ENCODE measurements at places on chromosomes 12 and 14.
A peak's percentile ranks its signal among the peaks of the same experiment; 100 is the strongest.

GRCh38 chr14:62209287-62209899 lies 447.2 kb downstream of the SNAPC1 start:
- DNase-seq: no peak

DNA sequence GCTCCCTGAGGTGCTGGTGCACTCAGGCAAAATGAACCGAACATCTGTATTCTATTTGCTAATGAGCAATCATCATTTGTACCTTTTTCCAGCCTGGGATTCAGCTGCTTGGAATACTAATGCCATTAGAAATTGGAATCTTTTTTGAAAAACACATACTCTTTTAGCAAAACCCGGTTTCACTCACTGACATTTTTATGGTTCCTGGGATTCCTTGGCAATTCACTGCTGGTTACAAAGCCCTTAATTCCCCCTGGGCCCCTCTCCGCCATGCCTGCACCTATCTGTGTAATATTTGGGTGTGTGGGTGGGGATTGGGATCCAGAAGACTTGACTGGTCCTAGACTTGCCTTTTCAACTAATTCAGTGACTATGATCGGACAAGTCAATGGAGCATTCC lies 199.1 kb downstream of the FOXN3 start:
- no peak for DNase-seq

GRCh38 chr14:83294941-83295340 lies 1761.3 kb upstream of the SEL1L start:
- no peak for DNase-seq

DNA sequence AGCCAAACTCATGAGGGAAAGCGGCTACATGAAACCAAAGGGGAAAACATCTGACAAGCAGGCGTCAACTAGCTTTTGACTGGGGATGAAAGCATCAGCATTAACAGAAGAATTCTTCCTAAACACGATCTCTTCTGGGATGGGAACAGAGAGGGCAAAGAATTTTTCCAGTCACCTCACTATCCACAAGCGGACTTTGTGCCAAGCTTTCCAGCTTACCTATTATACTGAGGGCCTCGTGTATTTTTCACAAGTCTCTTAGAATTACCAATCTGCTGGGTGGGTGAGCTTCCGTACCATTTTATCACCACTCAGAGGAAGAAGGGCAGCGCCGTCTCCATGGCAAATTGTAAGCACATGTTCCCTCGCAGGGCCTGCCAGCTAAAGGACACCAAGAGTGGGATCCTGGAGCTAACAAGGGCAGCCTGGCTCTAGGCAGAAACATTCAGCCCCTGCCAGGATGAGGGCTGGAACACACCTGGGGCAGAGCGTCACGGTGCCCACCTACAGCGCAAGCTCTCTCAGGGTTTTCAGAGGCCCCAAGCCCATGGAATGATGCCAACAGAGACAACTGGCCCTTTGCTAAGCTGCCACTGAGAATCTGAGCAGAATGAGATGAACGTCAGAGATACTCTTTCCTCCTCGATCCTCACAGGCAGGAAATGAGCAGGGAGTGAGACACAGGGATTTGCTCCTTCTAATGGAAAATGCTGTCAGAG lies 74.6 kb downstream of the CHGA start:
- DNase-seq: no peak

DNA sequence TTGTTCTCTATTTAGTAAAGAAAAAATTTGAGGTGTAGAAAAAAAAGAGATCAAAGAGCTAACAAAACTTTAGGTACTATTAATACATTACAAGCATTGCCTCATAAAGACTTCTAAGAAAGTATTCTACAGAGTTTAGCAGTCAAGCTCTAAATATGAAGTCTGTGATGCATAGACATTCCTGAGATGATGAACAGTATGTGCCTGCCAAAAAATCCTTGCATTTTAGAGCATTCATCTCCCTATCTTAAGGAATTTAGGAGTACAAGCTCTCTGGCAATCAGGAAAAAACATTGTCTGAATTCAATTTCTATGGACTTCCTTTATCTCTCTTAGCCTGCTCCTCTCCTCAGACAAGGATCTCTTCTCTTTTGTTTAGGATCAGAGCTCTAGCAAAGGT lies 202.6 kb upstream of the LRFN5 start:
- DNase-seq: no peak

- no peak for DNase-seq
Measured at GRCh38 chr12:57738661-57739237, at the start of gene AGAP2. AGAP2 (minus strand) TSS chr12:57738742; CDS start chr12:57738246, 496 bp downstream.

DNA sequence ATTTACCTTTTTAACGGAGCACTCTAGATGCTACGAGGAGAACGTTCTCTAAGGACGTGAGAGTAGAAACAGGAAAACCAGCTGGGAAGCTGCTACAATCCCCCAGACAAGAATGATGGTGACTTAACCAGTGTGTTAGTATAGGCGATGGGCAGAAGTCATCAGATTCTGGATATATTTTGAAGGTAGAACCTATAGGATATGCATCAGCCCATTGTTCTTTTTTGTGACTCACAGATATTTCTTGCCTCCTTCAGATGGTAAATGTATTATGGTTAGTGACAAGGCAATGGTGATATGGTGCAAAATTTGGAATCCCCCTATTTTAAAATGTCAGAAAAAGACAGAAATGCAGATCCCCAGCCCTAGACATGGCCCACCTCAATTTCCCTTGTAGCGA lies 258.2 kb downstream of the PHLDA1 start:
- DNase-seq: no peak

DNA sequence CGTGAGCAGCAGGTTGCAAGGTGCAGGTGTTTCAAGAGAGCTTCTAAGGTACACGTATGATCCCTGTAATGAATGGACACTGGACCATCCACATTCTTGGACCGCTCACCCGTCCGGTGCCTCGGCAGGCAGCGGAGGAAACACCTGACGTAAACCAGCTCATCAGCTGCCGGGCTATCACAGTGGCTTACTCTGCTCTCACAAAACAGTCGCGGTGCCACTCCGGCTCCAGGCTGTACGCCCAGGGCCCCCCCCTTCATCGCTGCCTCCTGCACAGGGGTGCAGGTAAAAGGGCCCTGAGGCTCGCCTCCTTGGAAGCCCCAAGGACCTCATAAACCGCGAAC lies 436 bp downstream of the VPS33A start:
- DNase-seq: peak; percentile 27

- no peak for DNase-seq
Measured at GRCh38 chr12:71748081-71748850, 6.4 kb upstream of the RAB21 start.

GRCh38 chr14:73741876-73742519 lies 27.8 kb upstream of the PNMA1 start:
- no peak for DNase-seq

- no peak for DNase-seq
Measured at GRCh38 chr14:87899228-87899627, 93.8 kb downstream of the GALC start.

- peak; percentile 63 for DNase-seq
Measured at GRCh38 chr12:122860040-122860853, 25.0 kb downstream of the HIP1R start.

DNA sequence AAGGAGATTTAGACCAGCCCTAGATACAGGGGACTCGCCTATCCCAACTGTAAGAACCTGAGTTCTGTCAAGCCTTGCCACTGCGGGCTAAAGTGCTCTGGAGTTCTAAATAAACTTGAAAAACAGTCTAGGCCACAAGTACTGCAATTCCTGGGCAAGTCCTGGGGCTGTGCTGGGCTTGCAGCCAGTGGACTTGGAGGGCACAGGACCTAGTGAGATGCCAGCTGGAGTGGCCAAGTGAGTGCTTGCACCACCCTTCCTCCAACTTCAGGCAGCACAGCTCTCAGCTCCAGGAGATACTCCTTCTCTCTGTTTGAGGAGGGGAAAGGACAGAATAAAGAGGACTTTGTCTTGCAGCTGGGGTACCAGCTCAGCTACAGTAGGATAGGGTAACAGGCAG lies 307.6 kb upstream of the FBXO33 start:
- no peak for DNase-seq

- no peak for DNase-seq
Measured at GRCh38 chr14:65993996-65994395, 492.2 kb upstream of the CCDC196 start.

GRCh38 chr14:74949859-74950573 lies 5.4 kb downstream of the PGF start:
- no peak for DNase-seq

- no peak for DNase-seq
Measured at GRCh38 chr12:28996688-28997087, 152.4 kb upstream of the FAR2 start.

DNA sequence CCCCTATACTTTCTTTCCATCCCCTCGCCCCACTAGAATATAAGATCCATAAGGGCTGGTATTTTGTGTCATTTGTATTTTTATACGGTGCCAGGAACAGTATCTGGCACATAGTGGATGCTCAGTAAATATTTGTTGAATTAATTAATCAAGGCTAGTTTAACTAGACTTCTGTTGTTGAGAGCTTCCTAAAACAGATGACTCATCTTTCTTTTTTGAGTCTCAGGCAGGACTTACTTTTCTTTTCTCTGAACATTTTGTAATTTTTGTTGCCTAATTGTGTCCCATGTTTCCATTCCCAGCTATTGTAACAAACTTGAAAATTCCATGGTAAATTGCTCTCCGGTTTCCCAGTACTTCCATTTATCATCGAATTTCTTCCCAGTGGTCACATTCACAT lies 16.7 kb downstream of the STK38L start:
- DNase-seq: no peak

DNA sequence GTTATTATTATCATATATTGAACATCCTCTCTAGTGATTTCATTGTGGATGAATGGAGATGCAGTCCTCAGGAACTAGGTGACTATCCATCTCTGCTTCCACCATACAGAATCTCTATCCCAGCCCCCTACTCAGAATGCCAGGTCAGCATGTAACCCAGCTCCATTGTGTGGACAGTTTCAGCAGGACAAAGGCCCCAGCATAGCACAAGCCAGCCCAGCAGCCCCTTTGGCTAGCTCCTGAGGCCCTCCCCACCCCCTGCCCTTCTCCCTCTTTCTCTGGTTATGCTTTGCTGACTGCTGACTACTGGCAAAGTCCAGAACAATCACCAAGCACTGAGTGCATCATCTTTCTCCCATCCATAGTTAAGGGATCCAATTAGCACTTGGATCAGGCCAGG lies 5.8 kb upstream of the SPRYD4 start:
- no peak for DNase-seq

DNA sequence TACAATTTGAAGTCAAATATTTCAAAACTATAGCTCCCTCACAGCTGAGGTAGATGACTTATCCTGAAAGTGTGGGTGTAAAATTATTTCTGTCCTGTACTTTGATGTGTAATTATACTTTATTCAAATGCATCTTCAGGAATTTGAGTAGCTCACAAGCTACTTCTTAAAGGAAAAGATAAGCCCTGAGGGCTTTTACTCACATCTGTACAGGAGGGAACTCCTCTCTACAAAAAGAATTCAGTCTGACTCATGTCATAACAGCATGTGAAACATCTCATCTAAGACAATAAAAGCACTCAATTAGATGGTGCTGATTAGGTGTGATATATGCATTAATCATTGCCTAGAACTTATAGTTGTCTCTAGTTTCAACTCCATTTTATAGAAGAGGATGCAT lies 452.0 kb downstream of the PRKD1 start:
- DNase-seq: no peak

- DNase-seq: no peak
Measured at GRCh38 chr14:100129161-100129589, 30.3 kb downstream of the DEGS2 start.

DNA sequence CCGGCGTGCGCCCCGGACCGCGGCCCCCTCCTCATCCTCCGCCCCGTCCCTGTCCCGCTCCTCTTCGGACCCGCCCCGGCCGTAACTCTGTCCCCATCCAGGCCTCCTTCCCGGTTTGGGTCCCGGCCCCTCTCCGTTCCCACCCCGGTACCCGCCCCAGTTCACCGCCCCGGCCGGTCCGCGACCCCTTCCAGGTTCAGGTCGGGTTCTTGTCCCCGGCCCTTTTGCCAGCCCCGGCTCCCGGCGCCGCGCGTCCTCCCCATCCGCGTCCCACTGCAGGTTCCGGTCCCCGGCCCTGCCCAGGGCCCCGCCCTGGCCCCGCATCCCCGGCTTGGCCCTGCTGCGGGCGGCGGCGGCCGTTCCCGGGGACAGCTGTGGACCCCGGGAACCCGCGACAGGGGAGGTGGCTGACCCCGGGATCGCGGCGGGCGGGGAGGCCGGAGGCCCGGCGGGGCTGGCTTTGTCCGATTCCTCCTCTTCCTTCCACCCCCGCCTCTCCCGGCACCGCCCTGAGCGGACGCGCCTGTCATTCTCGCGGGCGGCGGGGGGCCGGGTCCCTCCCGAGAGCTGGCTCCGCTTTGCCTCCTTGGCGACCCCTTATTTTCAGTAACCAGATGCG lies 601 bp downstream of the KLC1 start:
- DNase-seq: no peak

- DNase-seq: no peak
Measured at GRCh38 chr12:32777159-32777558, 21.5 kb upstream of the YARS2 start.

DNA sequence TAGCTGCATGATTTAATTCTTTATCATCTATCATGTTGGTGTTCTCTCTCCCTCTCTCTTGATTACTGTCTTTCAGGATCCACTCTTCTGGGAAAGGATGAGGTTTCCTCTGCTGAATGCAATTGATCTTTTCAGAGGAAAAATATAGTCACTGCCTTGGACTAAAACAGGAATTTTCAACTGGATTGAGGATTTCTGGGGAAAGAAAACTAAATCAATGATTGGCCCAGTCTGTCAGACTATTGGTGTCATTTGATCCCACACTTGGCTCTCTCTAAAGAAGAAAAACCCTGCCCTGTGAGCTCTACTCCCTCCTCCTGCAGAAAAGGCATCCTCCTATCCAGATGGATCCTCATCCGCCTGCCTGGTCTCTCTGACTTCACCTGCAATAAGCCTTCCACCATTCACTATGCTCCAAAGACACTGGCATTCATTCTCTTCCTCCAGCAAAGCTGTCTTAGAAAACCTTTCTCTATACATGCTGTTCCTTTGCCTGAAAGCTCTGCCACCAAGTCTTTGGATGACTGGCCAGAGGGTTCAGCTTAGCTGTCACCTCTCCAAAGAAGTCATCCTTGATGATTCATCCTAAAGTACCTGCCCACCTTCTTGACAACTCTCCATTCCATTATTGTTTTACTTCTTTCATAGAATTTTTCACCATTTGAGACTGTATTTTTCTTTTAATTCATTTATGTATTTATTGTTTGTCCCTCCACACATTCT lies 127.7 kb upstream of the CAND1 start:
- DNase-seq: no peak

GRCh38 chr14:75422169-75422568 lies 5.7 kb upstream of the JDP2 start:
- no peak for DNase-seq

DNA sequence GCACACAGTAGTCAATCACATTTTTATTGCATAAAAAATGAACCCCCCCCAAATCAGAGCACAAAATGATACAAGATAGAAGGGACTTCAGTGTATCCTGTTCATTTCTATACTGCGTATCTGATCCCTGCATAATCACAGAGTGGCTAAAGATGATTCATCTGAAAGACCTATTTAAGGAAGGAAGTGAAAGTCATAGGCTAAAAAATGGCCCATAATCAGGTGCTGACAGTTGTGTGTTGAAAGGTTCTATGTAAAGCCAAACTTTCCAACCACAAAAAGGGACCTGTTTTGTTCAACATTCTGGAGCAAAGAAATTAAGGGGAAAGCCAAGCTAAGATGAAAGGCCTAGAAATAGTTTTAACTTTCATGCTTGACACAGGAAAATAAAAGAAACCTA lies 147.8 kb upstream of the ATP2B1 start:
- DNase-seq: no peak

Measured in stimulated activated CD4-positive, alpha-beta T cell treated with anti-CD3 and anti-CD28 coated beads, TNF-alpha, amount 100 ng/mL, for 1 hour (primary cell).